Lower lobe of right lung (tissue), 2 donors: ENCODE measurements at places on chromosomes 12 and 14. TPM values are rescaled to one million over a fixed set of nuclear protein-coding genes. Genes with fewer than 3 reads are reported as not detected.

- DNase-seq, result no peak
Measured at GRCh38 chr12:47488888-47489287, 216.9 kb downstream of the RPAP3 start.

- no peak for DNase-seq
Measured at GRCh38 chr14:69853774-69854173, 25.4 kb upstream of the SMOC1 start.

DNA sequence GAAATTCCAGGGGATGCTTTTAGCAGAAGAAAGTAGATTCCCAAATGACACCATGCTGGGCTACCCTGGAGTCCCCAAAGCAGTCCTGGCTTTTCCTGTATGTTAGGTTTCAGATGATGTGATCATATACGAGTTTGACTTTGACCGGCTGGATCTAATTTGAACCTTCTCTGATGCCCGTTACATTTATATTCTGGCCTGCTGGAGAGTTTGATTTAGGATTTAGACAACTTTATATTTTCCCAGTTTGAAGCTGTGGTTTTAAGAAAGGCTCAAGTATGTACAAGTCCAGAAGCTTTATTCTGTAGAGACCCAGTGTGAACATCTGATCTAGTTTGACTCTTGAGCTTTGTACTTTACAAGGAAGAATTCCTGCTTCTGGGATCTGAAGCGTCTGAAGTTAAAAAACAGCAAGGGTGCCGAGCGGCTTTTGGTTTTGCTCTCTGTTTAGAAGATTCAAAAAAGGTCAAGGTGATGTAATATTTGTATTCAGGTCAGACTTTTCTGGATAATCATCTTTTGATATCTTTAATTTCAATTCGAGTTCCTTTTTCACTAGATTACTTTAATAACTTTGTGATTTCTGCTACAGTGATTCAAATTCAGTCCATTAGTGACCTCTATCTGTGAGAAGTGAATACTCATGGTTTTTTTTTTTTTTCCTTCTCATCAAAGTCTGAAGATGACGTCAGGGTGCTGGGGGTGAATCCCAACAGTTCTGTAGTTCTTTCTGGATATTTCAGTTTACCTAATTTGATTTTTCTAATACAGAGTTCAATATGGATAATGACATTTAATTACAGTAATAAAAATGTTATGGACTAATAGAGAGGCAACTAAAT is 6.3 kb downstream of the FLRT2 start:
- no peak for DNase-seq

DNA sequence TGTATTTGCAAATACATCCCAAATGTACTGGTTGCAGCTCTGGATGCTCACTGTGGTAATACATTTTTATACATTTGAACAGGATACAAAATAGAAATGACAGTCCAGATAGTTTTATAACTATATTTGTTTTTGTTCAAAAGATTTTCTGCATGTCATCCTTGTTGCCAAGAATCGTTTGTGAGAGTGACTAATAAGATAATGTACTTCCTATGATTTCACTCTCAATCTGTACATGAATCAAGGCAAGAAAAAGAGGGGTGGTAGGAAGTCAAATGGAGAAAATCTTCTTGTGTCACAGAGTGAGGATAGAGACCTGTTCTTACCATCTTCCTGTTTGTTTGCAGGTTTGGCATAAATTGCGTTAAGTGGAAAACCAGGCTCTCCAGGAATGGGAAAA is 13.9 kb downstream of the ARPC3 start:
- no peak for DNase-seq

- DNase-seq, result no peak
Measured at GRCh38 chr14:90345239-90345557, 13.5 kb upstream of the NRDE2 start.

Gene FGF23
- total RNA-seq, result not detected
